ENCODE measurements at places on chromosomes 5 and 9. TPM values are rescaled to one million over a fixed set of nuclear protein-coding genes. Genes with fewer than 3 reads are reported as not detected.

The NUDT12 gene
- polyA plus RNA-seq, result 6.0 TPM

The ORM2 gene
- not detected for polyA plus RNA-seq

The MEIKIN gene
- not detected for polyA plus RNA-seq

The SARDH gene
- polyA plus RNA-seq, result 0.19 TPM

The SMAD5 gene
- 6.9 TPM for polyA plus RNA-seq

The ANXA2R gene
- 2.0 TPM for polyA plus RNA-seq

DNA sequence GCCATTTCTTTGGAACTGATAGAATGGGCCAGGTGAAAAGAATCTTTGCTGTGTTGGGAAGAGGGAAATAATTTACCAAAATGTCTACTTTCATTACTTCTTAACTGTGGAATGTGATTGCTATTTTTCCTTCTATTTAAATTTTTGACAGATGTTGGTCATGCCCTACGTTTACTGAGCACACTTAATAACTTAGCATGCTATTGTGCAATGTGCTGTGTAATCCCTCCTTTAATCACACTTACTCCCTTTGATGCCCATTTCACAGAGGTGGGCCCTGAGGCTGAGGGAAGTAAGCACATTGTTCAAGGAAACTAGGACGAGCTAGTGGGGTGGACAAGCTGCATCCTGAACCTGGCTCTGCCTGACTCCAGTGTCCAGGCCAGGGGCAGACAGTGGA, 47.8 kb upstream of the INSYN2B start:
- no peak for DNase-seq

DNA sequence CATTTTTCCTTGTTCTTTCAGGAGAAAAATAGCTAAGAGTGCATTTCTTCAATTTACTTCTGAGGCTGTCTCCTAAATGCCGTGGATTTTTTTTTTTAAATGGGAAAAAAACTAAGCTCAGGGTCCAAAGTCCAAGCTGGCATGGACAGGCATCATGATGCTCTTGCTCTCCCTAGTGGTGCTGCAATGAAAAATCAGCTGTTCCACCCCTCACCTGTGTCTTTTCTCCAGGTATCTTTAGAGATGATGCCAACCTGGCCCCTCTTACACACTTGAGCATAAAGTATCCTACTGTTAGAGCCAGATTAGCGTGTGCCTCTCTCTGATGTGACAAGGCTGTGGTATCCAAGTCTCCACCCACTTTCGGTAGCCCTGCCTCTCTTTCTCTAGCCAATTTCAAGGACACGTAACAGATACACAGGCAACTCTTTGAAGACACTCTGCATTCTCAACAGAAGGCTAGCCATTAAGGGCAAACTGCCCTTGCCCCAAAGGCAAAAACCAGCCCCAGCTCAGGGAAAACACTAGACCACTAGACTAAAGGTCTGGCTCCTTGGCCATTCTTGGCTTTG, 208.8 kb downstream of the SAXO1 start:
- no peak for DNase-seq

DNA sequence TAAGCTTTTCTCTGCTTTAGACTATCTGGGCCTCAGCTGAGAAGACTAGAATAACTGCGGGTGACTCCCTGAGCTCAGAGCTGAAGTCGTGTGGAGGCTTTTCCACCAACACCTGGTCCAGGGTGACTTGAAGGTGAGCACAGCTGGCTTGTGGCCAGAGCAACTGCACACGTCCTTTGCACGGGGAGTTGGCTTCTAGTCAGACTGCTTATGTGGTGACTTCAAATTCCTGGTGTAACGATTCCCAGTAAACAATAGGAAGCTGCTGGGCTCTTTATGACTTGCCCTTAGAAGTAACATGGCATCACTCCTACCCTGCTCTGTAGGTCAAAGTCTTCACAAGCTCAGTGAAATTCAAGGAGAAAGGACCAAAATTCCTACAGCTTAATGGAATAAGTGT, 800.6 kb upstream of the CDH6 start:
- no peak for DNase-seq

- DNase-seq, result no peak
These were observed 10.3 kb downstream of the CNOT8 start for GRCh38 chr5:154868702-154869101.

DNA sequence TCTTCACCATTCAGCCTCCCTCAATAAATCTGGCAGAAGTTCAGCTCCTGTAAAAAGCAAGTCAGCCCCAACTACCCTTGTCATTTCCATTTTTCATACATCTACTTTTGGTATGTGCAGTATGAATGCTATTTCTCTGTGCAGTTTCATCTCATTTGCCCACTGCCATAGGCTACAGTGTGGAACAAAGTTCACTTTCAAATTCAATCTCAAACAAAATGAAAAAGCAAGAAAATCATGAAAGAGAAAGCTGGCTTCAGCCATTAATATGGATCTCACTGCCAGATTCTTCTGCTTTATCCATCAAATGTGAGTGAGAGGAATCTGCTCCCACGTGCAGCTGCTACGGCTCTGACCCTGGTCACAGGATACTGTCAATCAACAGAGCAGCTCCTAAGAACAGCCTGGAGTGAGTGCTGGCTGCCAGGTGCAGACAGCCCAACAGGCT, 494.2 kb downstream of the ZNF608 start:
- DNase-seq, result no peak

GRCh38 chr9:70382709-70383605, 31.5 kb downstream of the KLF9 start:
- no peak for DNase-seq

DNA sequence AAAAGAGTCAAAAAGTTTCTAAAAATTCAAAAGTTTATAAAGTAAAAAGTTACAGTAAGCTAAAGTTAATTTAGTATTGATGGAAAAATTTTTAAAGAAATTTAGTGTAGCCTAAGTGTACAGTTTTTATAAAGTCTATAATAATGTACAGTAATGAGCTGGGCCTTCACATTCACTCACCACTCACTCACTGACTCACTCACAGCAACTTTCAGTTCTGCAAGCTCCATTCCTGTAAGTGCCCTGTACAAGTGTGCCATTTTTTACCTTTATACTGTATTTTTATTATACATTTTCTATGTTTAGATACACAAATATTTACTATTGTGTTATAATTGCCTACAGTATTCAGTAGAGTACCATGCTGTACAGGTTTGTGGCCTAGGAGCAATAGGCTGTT, 239.5 kb upstream of the MAP3K1 start:
- DNase-seq, result no peak

DNA sequence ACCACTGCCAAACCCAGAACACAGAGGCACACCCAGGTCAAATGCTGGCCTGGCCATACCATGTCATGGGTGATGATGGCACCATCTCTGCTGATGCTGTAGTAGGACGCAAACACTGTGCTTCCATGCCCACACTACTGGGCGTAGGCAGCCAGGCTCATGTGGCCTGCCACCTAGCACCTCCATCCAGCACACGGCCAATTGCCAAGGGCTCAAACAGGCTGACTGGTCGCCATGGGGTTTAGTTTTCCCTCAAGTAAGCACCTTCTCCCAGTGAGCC, 39.4 kb downstream of the BICD2 start:
- no peak for DNase-seq

- DNase-seq, result no peak
These were observed 24.9 kb downstream of the KCNV2 start for GRCh38 chr9:2742214-2742613.

DNA sequence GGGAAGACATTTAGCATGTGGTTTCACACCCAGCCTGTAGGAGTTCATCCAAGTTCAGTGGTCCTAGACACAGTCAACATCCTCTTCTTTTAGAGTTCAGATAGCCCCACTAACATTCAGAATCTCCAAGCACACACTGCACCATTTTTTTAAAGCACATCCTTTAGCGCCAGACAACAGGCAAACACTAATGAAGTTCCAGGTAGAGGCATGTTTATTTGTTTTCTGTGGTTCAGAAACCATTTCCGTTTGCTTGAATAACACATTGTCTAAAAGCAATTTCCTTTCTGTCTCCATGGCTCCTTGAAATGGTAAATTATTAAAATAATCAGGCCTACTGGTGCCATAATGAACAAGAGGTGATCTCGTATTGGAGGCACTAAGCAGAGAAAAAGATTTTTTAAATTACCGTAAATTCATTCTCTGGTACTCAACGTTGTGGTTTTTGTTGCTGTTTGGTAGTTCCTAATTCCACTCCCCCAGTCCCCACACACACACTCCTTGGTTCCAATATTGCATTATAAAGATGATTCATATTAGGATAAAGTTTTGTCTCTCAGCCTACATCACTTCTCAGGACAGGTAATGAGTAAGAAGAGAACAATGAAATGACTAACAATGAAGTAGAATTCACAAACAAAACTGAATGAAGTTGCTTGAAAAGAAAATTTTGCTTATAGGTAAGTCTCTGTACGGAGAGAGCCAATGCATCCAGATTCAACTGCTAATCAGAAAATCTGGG, 153.1 kb downstream of the PCSK1 start:
- DNase-seq, result no peak

DNA sequence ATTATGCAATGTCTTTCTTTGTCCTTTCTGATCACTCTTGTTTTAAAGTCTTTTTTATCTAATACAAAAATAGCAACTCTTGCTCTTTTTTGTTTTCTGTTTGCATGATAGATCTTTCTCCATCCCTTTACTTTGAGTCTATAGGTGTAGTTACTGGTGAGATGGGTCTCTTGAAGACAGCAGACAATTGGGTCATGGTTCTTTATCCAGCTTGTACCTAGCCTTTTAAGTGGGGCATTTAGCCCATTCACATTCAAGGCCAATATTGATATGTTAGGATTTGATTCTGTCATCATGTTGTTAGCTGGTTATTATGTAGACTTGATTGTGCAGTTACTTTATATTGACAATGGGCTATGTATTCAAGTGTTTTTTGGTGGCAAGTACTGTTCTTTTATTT, 245.9 kb upstream of the TARS1 start:
- DNase-seq, result no peak

- no peak for DNase-seq
These were observed 21.9 kb downstream of the ANKH start for GRCh38 chr5:14849516-14850294.

- DNase-seq, result no peak
These were observed 45.1 kb upstream of the PJA2 start for GRCh38 chr5:109454731-109455505.

DNA sequence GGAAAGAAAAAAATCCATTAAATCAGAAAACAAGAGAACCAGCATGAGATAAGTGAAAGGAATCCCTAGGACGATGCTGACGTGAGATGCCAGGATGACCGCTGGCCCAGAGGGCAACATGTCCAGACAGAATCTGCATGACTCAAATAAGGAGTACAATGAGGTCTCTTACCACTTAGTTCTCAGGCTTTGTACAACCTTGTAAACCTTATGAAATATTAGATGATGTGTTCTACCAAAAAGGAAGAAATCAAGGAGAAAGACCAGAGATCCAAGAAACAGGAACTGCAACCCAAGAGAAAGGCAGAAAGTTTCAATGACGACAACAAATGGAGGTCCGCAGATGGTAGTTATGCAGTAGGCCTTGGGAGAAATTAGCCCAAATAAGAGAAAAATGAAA, 2.8 kb upstream of the GPR150 start:
- no peak for DNase-seq

GRCh38 chr5:77637170-77637997, 1.1 kb downstream of the OTP start:
- DNase-seq, result no peak

DNA sequence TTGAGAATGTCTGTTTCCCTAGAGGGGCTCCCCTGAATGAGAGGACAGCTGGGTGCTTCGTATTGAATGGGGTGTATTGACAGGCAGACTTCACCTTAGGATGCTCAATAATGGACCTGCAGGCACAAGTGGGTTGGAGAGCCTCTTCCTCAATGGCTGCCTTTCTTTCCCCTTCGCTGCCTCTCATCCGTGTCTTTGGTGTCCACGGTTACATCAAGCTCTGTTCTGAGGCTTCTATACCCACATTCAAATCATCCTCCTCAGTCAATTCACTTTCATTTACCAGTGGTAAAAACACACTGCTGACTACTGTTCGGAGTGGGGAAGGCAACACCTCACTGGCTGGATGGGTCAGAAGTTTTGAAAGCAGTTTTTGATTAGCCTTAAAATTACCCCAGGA, 20.6 kb downstream of the LIX1 start:
- no peak for DNase-seq

DNA sequence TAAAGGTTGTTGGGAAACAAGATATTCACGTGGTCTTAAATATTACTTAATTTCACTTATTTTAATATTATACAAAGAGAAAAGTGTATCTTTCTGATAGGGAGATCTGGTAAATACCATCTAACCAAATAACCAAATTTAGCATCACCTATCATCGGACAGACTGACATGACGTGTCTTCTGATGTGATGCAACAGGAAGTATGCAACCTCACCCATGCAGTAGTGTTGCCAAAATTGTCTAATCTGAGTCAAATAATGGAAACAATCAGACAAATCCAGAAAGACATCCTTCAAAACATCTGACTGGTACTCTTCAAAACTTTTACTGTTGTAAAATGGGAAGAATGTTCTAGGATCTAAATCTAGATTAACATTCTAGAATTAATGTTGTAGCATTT, 148.0 kb downstream of the FGF1 start:
- DNase-seq, result no peak

GRCh38 chr9:132879457-132880323, 992 bp downstream of the SPACA9 start:
- no peak for DNase-seq

DNA sequence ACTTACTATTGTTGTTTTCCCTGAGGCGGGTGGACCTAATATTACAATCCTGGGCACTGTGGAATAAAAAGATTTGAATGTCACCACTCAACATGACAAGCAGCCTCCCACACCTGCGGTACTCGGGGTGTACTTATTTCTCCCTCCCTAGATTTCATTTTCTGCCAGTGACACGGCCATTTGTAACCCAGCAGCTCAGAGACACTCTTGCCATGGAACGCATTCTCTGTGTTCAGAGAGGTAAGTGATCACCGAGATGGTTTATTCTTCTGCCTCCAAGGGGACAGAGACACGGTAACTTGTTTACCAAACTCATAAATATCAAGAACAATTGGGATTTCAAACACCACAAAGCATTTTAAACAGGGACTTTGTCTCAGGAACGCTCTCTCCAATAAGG, 11.2 kb downstream of the AK8 start:
- DNase-seq, result no peak

- no peak for DNase-seq
These were observed 8.7 kb downstream of the PHYKPL start for GRCh38 chr5:178223828-178224335.

DNA sequence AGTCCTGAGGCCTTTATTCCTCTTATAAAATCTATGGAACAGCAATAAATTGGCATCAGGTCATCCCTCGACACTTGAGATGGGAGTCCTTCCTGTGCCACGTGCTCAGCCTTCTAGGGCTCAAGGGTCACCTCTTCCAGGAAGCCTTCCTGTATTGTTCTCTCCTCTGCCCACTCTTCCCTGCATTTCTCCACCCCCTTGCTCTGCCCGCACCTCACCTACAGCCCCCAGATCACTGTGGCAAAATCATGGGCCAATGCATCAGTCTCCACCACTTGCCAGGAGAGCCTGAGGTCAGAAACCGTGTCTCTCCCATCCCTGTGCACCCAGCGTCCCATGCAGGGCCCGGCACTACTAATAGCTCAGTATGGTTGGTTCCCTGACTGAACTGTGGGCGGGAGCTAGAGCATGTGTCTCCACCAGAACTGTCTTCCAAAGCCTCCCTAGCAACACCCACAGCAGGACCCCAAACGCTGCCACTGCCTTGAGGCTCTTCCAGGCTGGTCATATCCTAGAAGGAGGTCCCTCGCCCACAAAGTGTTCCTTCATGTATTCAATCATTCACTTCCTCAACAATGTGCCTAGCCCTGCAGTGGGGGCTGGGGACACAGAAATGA, 13.5 kb downstream of the DUSP1 start:
- no peak for DNase-seq
